Brain (organoid and tissue), 16 donors: ENCODE measurements at places on chromosomes 6 and 20. TPM values are rescaled to one million over a fixed set of nuclear protein-coding genes. Genes with fewer than 3 reads are reported as not detected.

GRCh38 chr6:111866857-111867256 is 6.4 kb downstream of the FYN start:
- DNase-seq: no peak

GRCh38 chr6:53611342-53611741 is 54.2 kb downstream of the KLHL31 start:
- no peak for DNase-seq

Gene WTAP
- polyA plus RNA-seq: 65.7 TPM

- DNase-seq: no peak
Measured at GRCh38 chr20:31641391-31641790, 3.7 kb downstream of the COX4I2 start.

- peak; percentile 41 for DNase-seq
Measured at GRCh38 chr6:106692112-106692818, 62.9 kb downstream of the QRSL1 start.

Gene HCRTR2
- polyA plus RNA-seq: not detected

Gene HLA-F
- 11.5 TPM for polyA plus RNA-seq

Gene FAM83C
- not detected for polyA plus RNA-seq
